ENCODE measurements at places on chromosomes 2 and 18.

GRCh38 chr2:143251681-143252080 is 122.5 kb downstream of the ARHGAP15 start:
- DNase-seq = no peak

DNA sequence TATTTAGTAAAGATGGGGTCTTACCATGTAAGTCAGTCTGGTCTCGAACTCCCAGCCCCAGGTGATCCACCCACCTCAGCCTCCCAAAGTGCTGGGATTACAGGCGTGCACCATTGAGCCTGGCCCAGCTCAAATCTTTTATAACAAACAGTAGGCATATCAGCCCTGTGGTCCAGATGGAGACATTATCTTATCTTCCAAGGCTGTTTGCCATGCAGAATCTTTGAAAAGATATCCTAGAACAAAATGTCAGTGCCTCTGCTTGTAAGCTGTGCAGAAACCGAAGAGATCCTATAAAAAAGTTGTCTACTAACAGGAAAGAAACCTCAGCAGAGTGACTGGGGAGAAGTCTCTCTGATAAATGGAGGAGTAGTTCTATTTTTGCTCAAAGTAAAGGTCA is 142.1 kb downstream of the PTH2R start:
- no peak for DNase-seq

DNA sequence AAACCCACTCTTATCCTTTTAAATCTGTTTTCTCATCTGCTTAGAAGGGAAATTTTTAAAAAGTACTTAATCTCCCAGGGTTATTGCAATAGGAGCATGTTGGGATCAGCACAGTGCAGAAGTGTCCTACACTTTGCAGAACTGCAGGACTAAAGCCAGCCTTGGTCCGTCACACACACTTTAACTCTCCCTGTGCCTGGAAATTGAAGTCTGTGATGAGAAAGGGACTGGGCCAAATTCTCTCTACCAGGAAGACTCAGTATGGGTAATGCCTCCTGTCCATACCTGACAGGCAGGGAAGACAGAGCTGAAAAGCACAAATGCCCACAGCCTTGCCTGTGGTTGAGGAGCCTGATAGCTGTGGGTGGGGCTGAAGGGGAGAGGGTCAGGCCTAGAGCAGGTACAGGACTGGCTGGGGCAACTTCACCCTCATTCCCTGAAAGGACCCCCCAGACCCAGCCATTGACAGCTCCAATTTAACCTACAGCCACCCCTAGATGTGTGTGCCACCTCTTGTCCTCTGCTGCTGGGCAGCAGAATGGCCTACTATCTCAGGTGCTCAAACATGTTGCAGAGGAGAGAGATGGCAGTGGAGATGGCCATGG is 377.2 kb upstream of the KLHL29 start:
- DNase-seq = no peak

DNA sequence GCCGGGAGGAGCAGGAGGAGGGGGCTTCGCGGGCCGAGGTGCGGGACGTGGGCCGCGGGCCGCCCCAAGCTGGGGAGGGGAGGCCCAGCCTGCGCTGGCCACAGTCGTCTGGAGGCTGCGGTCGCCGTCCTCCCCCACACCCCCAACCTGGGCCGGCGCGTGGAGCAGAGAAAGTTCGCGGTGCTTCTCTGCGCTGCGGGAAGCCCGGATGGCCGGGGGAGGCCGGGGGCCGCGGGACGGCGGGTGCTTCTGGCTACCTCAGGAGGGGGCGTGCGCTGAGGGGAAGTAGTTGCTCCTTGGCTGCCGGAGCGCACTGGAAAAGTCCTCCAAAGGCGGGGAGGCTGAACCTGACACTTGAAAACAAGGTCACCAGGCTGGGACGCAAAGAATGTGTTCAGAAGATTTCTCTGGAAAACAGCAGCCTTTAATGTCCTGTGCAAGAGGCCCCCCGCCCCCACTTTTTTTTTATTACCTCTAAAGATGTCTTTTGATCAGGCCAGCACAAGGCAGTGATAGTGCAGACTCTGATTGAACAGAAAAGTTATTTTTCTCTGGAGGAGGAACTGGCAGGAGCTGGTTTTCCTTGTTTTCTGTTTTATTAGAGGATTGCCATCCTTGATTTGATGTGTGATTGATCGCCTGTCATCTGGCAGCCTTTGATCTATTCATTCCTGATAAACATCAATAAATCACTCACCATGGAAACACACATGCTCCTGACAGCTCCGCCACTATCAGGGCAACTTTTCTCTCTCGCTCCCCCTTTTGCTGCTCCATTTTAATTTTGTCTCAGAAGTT is 1.6 kb downstream of the TSHZ1 start:
- no peak for DNase-seq

- no peak for DNase-seq
Measured at GRCh38 chr2:141704541-141704940, 426.3 kb downstream of the LRP1B start.

DNA sequence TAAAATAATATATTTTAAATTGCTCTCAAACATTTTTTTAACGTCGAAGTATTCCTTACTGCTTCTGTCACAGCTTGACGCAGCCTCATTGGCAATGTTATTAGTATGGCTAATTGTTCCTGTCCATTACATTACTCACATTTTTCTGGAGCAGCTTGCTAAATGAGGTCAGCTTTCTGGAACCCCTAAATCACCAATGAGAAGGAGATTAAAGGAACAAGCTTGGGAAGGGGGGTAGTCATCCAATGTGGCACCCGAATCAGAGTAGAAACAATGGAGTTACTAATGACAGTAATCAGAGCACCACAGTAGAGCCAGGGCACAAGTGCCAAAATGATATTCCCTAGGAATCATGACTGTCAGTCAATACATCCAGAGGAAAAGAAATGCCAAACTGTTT is 5.1 kb downstream of the NEUROD1 start:
- no peak for DNase-seq

DNA sequence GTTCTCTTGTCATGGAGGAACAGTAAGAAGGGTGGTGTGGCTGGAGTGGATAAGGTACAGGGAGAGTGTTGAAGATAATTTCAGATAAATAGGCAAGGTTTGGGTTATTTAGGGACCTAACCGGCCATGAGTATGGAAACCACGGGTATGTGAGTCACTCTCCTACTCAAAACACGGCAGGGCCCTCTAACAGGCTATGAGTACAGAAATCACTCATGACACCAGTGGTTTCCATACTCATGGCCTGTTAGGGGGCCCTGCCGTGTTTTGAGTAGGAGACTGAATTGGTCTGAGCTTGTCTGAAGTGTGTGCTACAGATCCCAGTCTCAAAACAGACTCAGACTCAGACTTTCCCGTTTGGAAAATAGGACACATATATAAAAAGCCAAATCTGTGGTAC is 428.4 kb upstream of the HNMT start:
- no peak for DNase-seq

GRCh38 chr18:60775978-60776377 is 403.4 kb upstream of the MC4R start:
- no peak for DNase-seq
